Tongue (tissue), 3 donors: ENCODE measurements at places on chromosomes 2 and 18. TPM values are rescaled to one million over a fixed set of nuclear protein-coding genes. Genes with fewer than 3 reads are reported as not detected.

DNA sequence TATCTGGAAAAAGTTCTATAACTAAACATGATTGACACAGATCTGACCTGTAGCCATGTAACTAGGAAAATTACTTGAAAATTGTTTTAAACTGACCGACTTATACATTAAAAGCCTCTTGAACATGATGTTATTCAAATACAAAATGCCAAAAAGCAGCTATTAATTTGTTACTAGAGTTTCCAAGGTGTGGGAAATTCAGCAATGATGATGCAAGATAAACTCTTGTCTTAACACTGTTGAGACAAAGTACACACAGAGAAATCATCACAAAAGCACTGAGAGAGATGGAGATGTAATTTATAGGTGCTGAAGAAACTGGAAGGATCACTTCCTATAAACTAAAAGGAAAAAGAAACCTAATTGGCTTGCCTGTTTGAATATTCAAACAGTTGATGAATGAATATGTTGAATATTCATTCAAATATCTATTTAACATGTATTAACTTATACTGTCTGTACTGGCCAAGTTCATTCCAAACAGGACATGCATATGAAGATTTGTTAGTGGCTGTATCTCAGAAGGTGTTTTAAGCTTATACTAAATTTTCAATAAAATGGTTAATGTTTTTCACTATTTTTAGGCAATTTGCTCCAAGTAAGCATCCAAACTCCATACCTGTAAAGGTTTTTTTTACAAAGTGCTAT lies 34.6 kb upstream of the WDR75 start:
- peak; percentile 32 for DNase-seq

DNA sequence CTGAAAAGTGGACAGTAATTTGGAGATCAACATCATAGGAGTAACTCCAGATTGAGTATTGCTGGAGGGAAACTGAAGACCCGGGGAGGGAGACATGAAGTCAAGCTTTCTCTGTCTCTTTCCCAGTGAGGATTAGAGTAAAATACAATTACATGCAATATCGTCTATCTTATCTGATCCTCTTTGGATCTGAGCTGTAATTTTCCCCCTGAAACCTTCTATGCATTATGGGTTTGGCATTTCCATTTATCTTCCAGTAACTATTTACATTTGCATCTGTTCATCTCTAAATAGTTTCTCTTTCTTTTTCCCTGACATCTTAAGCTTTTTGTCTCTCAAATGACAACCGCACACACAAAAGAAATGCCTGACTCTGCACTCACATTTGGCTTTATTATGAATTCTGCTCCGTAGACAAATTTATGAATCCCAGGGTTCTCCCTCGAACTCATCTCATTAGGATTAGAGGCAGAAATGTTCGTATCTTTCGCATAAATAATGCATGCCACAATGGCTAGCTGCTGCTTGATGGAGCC lies 113.1 kb downstream of the SPP2 start:
- DNase-seq, result no peak

GRCh38 chr18:39788383-39788782 lies 2166.7 kb upstream of the PIK3C3 start:
- no peak for DNase-seq

GRCh38 chr2:187377340-187377739 lies 70.7 kb downstream of the CALCRL start:
- DNase-seq, result no peak

DNA sequence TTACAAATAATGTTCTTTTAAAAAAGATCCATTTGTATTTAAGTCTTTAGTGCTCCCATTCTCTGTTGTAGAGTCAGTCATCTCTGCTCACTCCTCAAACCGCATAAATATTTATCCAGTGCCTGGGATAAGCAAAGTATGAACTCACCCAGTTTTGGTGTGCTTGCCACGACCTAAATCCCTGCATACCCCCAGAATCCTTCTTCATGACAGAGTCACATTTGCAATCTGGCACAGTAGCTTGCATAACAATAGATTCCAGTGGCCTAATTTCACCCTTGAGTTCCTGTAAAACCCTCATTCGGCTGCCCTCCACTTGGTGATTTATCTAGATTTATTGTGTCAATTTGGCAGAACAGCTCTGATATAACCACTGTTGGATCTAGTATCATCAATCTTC lies 92.9 kb downstream of the DTNA start:
- DNase-seq, result no peak

GRCh38 chr2:78908973-78909372 lies 116.5 kb upstream of the REG3G start:
- no peak for DNase-seq

DNA sequence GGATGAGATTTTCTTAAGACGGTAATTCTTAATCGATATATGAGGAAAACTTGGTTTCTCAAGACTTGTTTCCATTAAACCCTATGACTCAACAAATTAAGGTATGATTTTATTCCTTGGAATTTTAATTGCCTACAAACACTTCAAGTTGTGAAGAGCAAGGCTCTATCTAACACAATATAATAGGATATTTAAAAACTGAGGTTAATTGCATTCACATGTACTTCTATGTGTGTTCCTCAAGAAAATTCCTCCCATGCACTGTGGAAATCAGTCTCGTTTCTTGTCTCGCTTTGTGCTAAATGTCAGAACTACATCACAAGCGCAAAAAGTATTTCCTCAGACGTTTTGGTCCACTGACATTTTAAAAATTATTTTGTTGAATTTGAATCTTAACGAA lies 109.6 kb upstream of the UNC80 start:
- DNase-seq, result no peak

GRCh38 chr2:111618226-111618977 lies 265.6 kb downstream of the ANAPC1 start:
- peak; percentile 32 for DNase-seq

GRCh38 chr2:47437287-47437686 lies 34.3 kb downstream of the MSH2 start:
- peak; percentile 64 for DNase-seq

GRCh38 chr2:10844097-10844496 lies 31.5 kb upstream of the PDIA6 start:
- DNase-seq, result peak; percentile 84

- no peak for DNase-seq
Measured at GRCh38 chr2:63840081-63840784, 1.5 kb upstream of the UGP2 start.

- DNase-seq, result no peak
Measured at GRCh38 chr2:172200495-172201085, 97.9 kb upstream of the DLX2 start.

DNA sequence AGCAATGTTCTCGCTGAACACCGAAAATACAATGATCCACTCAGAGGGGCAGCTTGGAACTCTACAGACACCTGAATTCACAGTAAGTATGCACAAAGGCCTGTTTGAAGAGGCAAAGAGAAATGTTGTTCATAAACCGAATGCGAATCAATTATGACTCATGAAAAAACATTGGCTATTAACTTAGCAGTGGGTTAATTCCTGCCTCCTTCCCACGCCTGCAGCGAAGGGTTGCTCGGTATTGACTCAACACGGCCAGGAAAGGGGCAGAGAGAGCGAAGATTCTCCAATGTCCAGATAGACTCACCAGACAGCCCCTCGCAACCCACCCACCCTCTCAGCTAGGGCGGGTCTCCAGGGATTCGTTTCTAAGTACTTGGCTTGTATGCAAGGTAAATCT lies 9.4 kb downstream of the CRACDL start:
- no peak for DNase-seq

- DNase-seq, result no peak
Measured at GRCh38 chr2:232757905-232758304, 18.5 kb downstream of the KCNJ13 start.

DNA sequence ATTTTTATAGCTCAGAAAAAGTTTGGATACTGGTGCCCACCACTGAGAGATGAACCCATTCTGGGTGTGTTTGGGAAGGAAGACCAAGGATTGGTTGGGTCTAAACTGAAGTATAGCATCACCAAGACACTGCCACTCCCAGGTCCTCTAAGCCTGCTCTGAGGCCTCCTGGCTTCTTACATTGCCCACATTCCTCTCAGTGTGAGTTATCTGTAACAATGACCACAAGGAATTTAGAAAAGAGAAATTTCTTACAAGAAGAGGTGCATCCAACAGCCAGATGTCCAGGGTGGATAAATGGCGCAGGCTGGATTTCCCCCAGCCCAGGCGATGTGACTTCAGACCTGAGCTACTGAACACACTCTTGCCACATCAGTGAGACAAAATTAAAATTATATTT lies 1.6 kb upstream of the GPR45 start:
- DNase-seq, result no peak

DNA sequence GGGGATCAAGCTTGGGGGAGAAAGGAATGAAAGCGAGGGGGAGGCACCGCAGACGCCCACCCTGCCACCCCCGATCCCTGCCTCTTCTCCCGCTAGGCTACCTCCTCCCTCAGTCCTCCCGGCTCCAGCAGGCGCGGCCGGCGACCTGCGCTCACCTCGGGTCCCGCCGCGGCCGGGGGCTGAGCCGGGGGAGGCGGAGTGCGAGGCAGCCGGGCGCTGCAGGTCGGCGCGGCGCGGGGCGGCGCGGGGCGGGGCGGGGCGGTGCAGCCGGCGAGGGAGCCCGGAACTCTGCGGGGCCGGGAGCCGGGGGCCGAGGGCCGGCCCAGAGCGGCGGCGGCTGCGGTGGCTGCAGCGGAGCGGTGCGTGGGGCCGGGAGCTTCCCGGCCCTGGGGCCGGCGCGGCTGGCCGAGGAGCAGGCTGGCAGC lies 477 bp downstream of the ACVR1 start:
- DNase-seq, result no peak

DNA sequence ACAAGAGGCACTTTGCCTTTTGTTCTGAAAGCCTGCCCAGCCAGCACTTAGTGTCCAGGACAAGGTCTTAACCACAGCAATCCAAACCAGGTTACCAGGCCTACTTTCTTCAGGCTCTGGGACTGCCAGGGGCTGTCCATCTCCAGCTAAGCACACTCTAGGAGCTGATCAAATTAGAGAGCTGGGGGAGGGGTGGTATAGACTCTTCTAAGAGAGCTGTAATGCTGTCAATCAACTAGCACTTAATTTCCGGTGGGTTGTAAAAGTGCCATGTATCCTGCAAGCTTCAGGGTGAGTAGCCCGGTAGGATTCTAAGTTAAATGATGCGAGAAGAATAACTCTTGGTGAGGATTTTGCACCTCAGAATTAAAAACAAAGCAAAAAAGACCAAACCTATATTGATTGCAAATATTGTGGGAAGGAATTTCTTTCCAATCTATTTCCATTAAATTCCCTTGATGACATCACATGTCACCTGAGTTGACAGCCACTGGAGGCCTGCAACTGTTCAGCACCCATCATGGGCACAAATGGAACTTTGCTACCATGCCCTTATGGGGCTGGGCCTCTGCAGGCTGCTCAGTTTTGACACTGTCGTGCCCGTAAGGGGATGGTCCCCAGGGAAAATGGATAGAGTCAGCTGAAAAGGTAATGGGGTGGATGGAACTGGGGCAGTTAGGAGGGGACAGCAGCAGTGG lies 8.7 kb upstream of the COX7A2L start:
- no peak for DNase-seq

- no peak for DNase-seq
Measured at GRCh38 chr2:188922191-188922590, 52.0 kb upstream of the COL3A1 start.

DNA sequence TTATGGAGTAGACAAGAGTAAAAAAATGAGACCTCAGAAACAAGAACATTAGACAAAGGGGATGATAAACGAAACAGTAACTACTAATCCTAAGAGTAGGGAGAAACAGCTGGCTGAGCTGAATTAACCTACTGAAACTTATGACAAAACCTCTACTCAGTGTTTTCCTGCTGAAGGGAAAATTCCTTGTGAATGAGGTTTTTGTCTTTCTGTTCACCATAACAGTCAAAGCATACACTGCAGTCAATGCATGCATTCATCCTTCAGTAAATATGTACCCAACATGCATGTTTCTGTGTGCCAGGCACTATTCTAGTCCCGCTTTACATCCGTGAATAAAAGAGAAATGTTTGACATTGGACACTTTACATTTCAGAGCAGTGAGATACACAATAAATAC lies 805.6 kb upstream of the KLHL29 start:
- peak; percentile 37 for DNase-seq

- no peak for DNase-seq
Measured at GRCh38 chr18:34039201-34039600, 185.5 kb downstream of the NOL4 start.

GRCh38 chr2:70475266-70475665 lies 78.4 kb downstream of the TGFA start:
- no peak for DNase-seq

DNA sequence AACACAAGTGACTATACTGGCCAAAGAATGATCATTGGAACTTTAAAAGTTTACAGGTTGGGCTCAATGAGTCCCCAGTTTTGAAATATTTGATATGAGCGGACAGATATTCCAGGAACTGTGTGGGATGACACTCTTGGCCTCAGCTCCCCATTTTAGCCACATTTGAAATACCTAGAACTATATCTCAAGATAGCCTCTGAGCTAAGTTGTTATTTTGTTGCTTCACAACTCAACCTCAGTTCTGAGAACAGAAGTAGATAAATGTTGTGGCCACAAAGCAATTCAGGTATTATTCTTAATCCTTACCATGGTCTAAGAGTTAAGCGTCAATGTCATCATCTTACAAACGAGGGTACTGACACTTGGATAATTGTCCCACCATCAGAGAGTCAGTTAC lies 172.2 kb upstream of the SETBP1 start:
- DNase-seq, result no peak

GRCh38 chr2:127225186-127225960 lies 5.3 kb upstream of the CYP27C1 start:
- no peak for DNase-seq

GRCh38 chr2:126650994-126651393 lies 5.0 kb upstream of the GYPC start:
- DNase-seq, result no peak

GRCh38 chr18:74610051-74610615 lies 12.5 kb downstream of the ZNF407 start:
- no peak for DNase-seq

- DNase-seq, result no peak
Measured at GRCh38 chr2:9285385-9285920, 78.8 kb downstream of the ASAP2 start.

The ESPNL gene
- total RNA-seq, result 1.0 TPM

The TUBA3E gene
- not detected for total RNA-seq

The NCKAP5 gene
- 18.4 TPM for total RNA-seq

The GBX2 gene
- not detected for total RNA-seq

The SERPINB5 gene
- total RNA-seq, result 25.3 TPM

The CNTNAP5 gene
- total RNA-seq, result 1.7 TPM

The SCN3A gene
- total RNA-seq, result 2.8 TPM

The ATIC gene
- 20.8 TPM for total RNA-seq

The DSEL gene
- total RNA-seq, result 23.4 TPM

The TWIST2 gene
- 21.8 TPM for total RNA-seq

The CD8B2 gene
- not detected for total RNA-seq

The CCDC178 gene
- total RNA-seq, result not detected

The ANXA4 gene
- total RNA-seq, result 29.5 TPM

The KIF5C gene
- 2.3 TPM for total RNA-seq

The TANC1 gene
- total RNA-seq, result 53.3 TPM

The MSTN gene
- total RNA-seq, result 31.1 TPM

The PIEZO2 gene
- total RNA-seq, result 27.7 TPM

The ST8SIA5 gene
- total RNA-seq, result 9.0 TPM

The UGT1A8 gene
- total RNA-seq, result 0.31 TPM

The GALNT14 gene
- total RNA-seq, result 5.6 TPM

The PSMA8 gene
- total RNA-seq, result not detected

The ZNF804A gene
- total RNA-seq, result 0.41 TPM

The HPCAL1 gene
- total RNA-seq, result 37.4 TPM
